ENCODE measurements at places on chromosomes 13 and 19.

GRCh38 chr19:4500841-4501591, 17.3 kb downstream of the PLIN4 start:
- H3K4me3 ChIP-seq, result no peak overlapping the region
- peaks cover 3% of the 10 kb centered on the region for H3K36me3 ChIP-seq
- H3K27ac ChIP-seq, result no peak overlapping the region
- no peaks in the 10 kb centered on the region for H3K27me3 ChIP-seq
- peaks cover under 1% of the 10 kb centered on the region for H3K4me1 ChIP-seq
- no peak for DNase-seq

DNA sequence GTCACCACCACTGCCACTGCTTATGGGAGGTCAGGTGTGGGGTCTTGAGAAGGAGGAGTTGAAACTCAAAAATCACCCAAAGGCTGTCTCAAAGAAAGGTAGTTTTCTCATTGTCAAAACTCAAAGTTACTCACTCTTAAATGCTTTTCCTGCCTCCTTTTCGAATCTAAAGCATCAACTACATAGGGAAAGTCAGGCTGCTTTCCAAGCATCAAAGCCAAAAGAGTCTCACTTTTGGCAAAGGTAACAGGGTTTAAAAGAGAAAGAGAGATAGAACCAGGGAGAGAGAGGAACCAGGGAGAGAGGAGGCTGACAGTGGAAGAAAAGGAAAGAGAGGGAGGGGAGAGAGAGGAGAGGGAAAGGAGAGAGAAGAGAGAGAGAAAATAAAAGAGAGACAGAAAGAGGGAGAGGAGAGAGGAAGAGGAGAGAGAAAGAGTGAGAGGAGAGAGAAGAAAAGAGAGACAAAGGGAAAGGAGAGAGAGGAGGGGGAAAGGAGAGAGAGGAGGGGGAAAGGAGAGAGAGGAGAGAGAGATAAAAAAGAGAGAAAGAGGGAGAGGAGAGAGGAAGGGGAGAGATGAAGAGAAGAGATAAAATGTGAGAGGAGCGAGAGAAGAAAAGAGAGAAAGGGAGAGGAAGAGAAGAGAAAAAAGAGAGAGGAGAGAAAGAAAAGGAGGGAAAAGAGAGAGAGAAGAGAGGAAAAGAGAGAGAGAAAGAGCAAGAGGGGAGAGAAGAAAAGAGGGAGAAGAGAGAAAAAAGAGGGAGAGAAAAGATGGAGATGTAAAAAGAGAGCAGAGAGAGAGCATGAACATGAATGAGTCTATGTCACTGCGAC, 262.0 kb upstream of the TSHZ3 start:
- no peak for DNase-seq
- H3K27me3 ChIP-seq, result no peaks in the 10 kb centered on the region
- H3K4me3 ChIP-seq, result no peak overlapping the region
- no peak overlapping the region for H3K27ac ChIP-seq
- no peaks in the 10 kb centered on the region for H3K4me1 ChIP-seq
- no peaks in the 10 kb centered on the region for H3K36me3 ChIP-seq

DNA sequence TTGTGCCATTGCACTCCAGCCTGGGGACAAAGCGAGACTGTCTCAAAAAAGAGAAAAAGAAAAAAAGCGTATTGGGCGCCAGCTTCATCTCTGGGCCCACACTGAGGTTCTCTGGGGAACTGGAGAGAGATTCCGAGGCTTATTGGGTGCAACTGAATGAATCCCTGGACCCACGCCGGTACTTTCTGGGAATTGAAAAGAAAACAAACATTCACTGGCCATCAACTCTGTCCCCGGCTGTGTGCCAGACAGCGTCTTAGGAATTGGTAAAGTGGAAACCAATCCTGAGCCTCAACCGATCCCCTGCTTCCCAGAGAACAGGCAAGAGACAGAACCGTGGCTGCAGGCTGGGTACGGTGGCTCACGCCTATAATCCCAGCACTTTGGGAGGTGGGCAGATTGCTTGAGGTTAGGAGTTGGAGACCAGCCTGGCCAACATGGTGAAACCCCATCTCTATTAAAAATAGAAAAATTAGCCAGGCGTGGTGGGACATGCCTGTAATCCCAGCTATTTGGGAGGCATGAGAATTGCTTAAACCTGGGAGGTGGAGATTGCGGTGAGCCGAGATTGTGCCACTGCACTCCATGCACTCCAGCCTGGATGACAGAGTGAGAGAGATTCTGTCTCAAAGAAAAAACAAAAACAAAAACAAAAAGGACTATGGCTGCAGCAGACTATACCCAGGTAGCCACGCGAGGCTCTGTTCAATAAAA, 8.6 kb downstream of the ANO8 start:
- no peak overlapping the region for H3K27ac ChIP-seq
- H3K4me3 ChIP-seq, result no peak overlapping the region
- H3K4me1 ChIP-seq, result peaks cover 12% of the 10 kb centered on the region
- peaks cover 4% of the 10 kb centered on the region for H3K27me3 ChIP-seq

DNA sequence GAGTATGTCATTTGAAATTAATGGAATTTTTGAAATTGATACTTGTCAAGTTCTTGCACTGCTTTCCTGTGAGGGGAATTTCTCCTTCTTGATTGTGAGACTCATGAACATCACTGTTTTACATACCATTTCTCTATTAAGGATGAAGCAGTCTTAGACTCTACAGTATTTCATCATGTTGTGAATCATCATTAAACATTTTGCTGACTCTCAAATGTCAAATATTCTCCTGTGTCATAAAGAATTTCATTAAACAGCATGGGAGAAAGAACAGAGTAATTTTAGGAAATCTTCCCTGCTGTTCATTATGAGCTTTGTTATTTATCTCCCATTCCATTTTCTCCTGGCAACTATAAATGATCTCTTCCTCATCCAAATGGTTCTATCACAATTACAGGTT, 729.0 kb downstream of the PCDH9 start:
- no peak for DNase-seq
- no peaks in the 10 kb centered on the region for H3K36me3 ChIP-seq

- DNase-seq, result peak; percentile 63
- H3K4me1 ChIP-seq, result peaks cover 33% of the 10 kb centered on the region
- H3K27me3 ChIP-seq, result peaks cover 21% of the 10 kb centered on the region
- H3K36me3 ChIP-seq, result no peaks in the 10 kb centered on the region
- no peak overlapping the region for H3K27ac ChIP-seq
Measured at GRCh38 chr13:30576528-30576927, 41.2 kb upstream of the USPL1 start.

- H3K36me3 ChIP-seq, result peaks cover 7% of the 10 kb centered on the region
- DNase-seq, result no peak
- no peak overlapping the region for H3K4me3 ChIP-seq
- H3K27ac ChIP-seq, result no peak overlapping the region
- H3K27me3 ChIP-seq, result no peaks in the 10 kb centered on the region
- peaks cover 8% of the 10 kb centered on the region for H3K4me1 ChIP-seq
Measured at GRCh38 chr13:98959291-98959690, 18.6 kb downstream of the DOCK9 start.

DNA sequence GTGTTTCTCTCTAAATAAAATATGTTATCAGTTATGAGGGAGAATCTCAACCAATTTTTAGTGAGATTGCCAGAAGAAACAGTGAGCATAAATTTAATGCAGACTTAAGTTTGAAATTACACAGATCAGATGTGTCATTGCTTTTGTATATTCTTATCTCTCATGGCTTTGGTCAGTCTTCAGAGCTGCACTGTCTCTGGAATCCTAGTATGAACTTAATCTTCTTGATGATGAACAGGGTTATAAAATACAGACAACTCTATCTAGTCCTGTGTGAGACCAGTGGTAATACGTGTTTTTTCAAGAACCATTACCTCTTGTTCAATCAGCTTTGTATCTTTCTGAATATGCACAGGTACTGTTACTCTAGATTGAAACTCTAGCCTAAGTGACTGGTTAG, 528.0 kb downstream of the DACH1 start:
- H3K36me3 ChIP-seq, result no peaks in the 10 kb centered on the region
- no peaks in the 10 kb centered on the region for H3K4me1 ChIP-seq
- H3K27ac ChIP-seq, result no peak overlapping the region
- no peak overlapping the region for H3K4me3 ChIP-seq
- DNase-seq, result no peak

- peaks cover 23% of the 10 kb centered on the region for H3K4me1 ChIP-seq
- H3K4me3 ChIP-seq, result peak within 1 kb of the TSS; percentile 100
- H3K27me3 ChIP-seq, result no peaks in the 10 kb centered on the region
- peak; percentile 95 for DNase-seq
- peaks cover 23% of the 10 kb centered on the region for H3K36me3 ChIP-seq
Measured at GRCh38 chr13:19633479-19634255, at the start of gene MPHOSPH8. TSS of gene MPHOSPH8 (plus strand) at chr13:19633659. CDS start at chr13:19633749, 90 bp downstream.

GRCh38 chr13:67137044-67137735, 92.9 kb downstream of the PCDH9 start:
- H3K27me3 ChIP-seq, result no peaks in the 10 kb centered on the region
- no peaks in the 10 kb centered on the region for H3K4me1 ChIP-seq
- no peak overlapping the region for H3K27ac ChIP-seq
- no peak overlapping the region for H3K4me3 ChIP-seq
- H3K36me3 ChIP-seq, result no peaks in the 10 kb centered on the region
- no peak for DNase-seq

DNA sequence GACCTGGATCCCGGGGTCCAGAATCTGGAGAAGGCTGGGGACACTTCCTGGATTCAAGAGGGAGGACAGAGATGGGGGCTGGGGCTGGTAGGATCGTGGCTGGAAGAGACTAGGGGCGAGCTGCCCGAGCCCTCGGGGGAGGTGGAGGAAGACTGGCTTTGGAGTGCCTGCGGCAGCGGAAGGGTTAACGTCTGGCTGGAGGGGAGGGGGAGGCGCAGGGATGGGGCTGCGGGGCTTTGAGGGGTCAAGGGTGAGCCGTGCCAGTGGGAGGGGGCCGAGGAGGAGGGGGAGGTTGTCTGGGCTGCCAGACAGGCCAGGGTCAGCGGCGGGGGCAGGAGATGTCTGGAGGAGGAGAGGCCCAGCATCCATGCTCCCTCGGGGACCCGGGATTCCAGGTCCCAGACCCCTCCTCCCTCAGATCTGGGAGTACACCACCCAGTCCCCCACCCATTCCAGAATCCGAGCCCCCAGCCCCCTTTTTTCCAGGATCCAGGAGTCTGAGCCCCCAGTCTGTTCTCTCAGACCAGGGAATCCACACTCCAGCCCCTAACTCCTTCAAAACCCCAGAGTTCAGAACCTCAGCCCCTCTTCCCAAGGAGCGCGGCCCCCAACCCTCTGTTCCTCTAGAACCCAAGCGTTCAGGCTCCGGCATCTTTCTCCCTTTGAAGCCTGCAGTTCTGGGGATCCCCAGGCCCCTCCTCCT, 3.2 kb upstream of the SPACA6 start:
- peaks cover 7% of the 10 kb centered on the region for H3K4me1 ChIP-seq
- H3K36me3 ChIP-seq, result no peaks in the 10 kb centered on the region
- no peak overlapping the region for H3K27ac ChIP-seq
- peak overlapping the region; percentile 51 for H3K4me3 ChIP-seq
- H3K27me3 ChIP-seq, result peaks cover 22% of the 10 kb centered on the region

DNA sequence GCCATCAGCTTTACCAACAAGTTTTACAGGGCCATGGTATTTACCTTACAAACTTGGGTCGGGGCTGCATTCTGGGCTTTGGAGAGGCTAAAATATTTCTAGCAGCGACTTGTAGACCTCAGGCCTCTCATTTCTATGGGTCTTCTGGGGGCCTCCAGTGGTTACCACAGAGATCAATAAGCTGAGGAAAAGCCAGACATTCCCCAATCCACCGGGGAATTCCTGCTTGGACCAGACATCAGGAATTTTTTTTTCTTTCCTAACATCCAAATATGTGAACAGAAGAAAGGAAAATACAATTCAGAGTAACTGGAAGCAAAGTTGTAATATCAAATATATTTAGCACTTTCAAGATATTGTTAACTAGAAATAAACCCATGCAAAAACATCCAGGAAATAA, 1.5 kb downstream of the DZIP1 start:
- no peaks in the 10 kb centered on the region for H3K36me3 ChIP-seq
- H3K27me3 ChIP-seq, result peaks cover 36% of the 10 kb centered on the region
- DNase-seq, result no peak
- peaks cover 10% of the 10 kb centered on the region for H3K4me1 ChIP-seq
- no peak overlapping the region for H3K27ac ChIP-seq

DNA sequence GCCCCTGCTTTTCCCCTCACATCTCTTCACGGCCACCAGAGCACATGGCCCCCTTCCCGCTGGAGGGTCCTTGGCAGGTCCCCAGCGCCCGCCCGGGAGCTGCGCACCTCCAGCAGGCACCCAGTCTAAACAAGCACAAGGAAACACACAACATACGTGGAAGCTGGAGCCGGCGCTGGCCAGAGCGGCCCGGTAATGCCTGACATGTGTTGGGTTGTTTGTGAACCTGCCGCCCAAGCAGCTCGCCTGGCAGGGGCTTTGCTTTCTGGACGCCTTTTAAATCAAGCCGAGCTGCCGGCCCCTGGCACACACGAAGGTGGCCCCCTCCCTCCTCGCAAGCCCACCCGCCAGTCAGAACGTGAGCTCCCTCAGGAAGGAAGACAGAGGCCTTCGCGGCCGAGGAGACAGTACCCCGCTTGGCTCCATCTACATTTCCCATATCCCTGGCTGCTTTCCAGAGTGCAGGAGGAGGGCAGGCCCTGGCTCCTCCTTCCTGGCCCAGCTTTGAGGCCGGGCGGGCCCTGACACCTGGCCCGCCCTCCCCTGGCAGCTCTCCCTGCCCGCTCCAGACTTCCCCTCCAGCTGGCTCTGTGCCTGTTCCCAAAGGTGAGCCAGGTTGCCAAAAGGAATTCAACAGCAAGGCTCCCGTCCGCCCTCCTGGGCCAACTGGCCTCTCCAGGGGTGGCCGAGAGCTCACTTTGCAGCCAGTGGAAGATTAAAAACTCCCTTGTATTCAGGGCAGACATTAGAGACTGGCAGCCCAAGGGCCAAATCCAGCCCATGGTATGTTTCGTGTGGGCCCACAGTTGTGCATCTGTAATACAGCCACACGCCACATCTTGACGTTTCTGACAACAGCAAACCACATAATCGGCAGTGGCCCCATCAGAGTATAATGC, 28.7 kb downstream of the COMP start:
- H3K27ac ChIP-seq, result no peak overlapping the region
- H3K4me1 ChIP-seq, result no peaks in the 10 kb centered on the region

DNA sequence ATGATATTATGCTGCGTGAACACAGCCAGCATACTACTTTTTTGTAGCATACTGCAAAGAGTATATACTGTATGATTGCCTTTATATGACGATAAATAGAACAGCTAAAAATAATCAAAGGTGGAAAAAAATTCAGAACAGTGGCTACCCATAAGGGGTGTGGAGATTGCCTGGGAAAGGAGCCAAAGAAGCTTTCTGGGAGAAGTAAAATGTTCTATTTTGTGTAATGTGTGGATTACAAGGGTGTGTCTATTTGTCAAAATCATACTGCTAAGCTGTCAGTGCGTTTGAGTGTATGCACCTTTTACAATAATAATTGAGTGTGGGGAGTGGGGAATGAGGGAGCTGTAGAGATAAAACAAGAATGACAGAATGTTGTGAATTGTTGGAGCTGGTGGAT, 45.2 kb upstream of the MTIF3 start:
- no peak for DNase-seq
- no peaks in the 10 kb centered on the region for H3K4me1 ChIP-seq
- H3K36me3 ChIP-seq, result no peaks in the 10 kb centered on the region
- H3K4me3 ChIP-seq, result no peak overlapping the region
- no peak overlapping the region for H3K27ac ChIP-seq

DNA sequence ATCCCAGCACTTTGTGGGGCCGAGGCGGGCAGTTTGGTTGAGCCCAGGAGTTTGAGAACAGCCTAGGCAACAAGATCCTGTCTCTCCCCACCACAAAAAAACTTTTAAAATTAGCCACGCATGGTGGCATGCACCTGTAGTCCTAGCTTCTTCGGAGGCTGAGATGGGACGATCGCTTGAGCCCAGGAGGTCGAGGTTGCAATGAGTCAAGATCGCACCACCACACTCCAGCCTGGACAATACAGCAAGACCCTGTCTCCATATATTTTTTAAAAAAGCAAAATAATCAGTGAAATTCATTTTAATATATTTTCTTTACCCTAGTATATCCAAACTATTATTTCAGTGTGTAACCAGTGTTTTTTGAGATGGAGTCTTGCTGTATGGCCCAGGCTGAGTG, 8.2 kb downstream of the AP2A1 start:
- no peak for DNase-seq
- H3K4me3 ChIP-seq, result no peak overlapping the region
- H3K27me3 ChIP-seq, result no peaks in the 10 kb centered on the region
- peaks cover 39% of the 10 kb centered on the region for H3K4me1 ChIP-seq
- no peak overlapping the region for H3K27ac ChIP-seq
- H3K36me3 ChIP-seq, result peaks cover 12% of the 10 kb centered on the region
